ENCODE measurements at places on chromosomes 5 and 9. TPM values are rescaled to one million over a fixed set of nuclear protein-coding genes. Genes with fewer than 3 reads are reported as not detected.

Gene CD74
- total RNA-seq: 102 TPM

Gene TMEM161B
- 78.2 TPM for total RNA-seq

Gene RANBP17
- total RNA-seq: 75.6 TPM

Gene CARTPT
- total RNA-seq: not detected

Gene PITX1
- 58.5 TPM for total RNA-seq

GRCh38 chr9:103681435-103681834 is 412.7 kb upstream of the SMC2 start:
- no peak for DNase-seq

- no peak for DNase-seq
Observed at GRCh38 chr5:59449905-59450644, 443.5 kb downstream of the PDE4D start.

GRCh38 chr9:98129451-98129881 is 10.4 kb upstream of the TRIM14 start:
- DNase-seq: no peak

DNA sequence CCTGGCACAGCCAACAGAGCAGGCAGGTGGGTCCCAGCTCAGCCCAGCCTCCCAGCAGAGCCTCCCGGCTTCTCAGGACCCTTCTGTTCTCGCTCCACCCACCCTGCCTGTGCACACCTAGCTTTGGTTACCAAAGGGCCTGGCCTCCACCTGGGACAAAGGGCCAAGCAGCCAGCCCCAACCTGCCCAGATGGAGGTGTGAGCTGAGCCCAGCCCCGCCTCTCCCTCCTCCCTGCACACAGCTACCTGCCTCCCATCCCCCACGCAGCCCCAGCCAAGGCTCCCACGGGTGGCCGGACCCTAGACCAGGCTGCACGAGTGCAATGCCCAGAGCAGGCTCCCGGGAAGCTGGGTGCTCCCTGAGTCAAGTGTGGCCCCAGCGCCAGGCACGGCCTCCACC is 5.6 kb downstream of the TPRN start:
- DNase-seq: peak; percentile 92

DNA sequence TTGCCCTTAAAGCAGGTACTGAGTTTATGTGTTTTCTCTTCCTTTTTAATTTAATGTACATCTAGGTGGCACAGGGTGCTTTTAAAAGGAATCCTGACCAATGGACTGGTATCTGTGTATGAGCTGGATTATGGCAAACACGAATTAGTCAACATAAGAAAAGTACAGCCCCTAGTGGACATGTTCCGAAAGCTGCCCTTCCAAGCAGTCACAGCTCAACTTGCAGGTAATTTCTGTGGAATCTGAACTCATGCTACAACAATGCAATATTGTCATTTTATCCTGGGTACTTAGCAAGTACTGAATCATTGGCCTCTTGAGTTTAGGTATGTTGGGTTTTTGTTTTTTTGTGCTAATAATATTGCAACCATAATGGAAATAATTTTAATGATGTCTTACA is 14.4 kb upstream of the TMOD1 start:
- no peak for DNase-seq

GRCh38 chr9:126862104-126862761 is 1.8 kb downstream of the ZBTB34 start:
- peak; percentile 65 for DNase-seq

GRCh38 chr5:118506217-118506852 is 482.0 kb downstream of the DTWD2 start:
- DNase-seq: peak; percentile 9

GRCh38 chr9:70814597-70814996 is 306.8 kb downstream of the TRPM3 start:
- no peak for DNase-seq

DNA sequence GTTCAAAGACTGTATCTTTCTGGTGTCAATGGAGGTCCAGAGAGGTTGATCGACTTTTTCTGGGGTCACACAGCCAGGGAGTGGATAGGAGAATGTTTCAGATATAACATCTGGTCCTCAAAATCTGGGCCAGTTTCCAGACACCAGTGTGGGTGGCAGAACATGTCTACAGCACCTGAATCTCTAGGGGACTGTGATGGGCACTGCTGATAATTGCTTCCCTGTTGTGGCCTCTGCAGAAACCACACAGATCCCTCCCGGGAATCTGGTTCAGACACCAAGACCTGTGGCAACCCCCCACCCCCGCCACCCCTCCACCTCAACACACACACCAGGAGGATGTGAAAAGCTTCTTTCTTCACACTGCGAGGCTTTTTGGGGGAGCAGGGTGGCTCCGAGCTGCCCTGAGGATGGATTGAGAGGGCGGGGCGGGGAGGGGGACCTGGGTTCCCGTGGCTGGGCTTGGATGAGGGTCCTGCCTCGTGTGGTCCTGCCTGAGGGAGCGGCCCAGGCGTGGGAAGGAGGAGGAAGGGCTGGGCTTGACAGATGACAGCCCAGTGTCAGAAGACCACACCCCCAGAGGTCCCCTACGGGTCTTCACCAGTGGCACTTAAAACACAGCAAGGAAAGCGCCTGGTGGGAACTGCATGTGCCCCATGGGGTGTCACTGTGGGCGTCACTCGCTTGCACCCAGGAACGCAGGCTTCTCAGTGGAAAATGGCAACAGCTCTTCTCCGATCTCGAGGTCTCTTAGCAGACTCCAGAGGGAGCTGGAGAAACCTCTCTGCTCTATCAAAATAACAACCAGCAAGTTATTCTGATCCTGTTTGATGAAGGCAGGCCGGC is 55.2 kb downstream of the TRIP13 start:
- no peak for DNase-seq

- no peak for DNase-seq
Observed at GRCh38 chr5:36734422-36734821, 128.0 kb downstream of the SLC1A3 start.

Data from stomach (tissue), 19 donors.